ENCODE measurements at places on chromosomes 7 and 10.

DNA sequence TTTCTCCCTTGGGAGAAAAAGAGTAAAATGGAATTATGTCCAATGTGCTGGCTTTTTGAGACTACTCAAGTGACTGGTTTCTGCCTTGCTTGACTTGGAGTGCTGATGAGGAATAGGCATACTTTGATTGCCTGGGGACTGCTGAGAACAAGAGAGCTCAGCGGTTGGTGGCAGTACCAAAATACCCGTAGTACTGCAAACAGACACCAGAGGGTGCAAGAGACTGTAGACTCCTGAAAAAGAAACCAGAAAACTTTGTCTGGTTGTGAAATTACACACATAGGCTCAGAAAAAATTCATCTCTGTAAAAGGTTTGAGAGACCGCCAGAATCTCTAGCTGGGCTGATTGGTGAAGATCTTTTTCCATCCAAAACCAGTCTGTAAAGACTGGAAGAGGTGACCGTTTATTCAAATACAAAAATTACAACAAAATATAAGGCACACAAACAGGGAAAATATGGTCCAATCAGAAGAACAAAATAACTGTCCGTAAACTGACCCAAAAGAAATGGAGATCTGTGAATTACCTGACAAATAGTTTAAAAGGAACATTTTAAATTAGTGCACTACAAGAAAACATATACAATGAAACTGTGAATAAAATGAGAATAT is 18.5 kb downstream of the BICC1 start:
- peak; percentile 52 for DNase-seq

DNA sequence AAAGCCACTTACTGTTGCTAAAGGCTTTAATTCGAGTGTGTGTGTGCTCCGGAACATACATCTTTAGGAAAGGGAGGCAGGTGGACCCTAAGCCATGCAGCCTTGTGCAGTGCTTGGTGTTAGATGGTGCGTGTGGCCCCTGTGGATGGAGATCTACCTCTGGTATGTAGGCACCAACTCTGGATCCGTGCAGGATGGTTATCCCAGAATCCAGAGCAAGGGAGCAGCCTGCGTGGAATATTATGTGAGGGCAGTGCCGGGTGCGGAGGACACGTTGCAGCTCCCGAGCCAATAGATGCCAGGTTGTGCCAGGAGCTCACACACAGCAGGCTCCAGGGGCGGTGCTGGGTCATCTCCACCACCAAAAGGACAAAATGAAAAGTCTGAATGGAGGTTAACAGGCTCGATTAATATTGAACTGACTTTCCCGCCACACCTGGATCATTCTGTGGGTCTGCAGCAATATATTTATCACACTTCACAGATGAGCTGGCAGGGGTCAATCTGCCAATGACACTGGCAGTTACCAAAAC is 143.0 kb upstream of the NPS start:
- DNase-seq: no peak

- DNase-seq: no peak
Measured at GRCh38 chr7:156496865-156497264, 143.7 kb upstream of the RNF32 start.

DNA sequence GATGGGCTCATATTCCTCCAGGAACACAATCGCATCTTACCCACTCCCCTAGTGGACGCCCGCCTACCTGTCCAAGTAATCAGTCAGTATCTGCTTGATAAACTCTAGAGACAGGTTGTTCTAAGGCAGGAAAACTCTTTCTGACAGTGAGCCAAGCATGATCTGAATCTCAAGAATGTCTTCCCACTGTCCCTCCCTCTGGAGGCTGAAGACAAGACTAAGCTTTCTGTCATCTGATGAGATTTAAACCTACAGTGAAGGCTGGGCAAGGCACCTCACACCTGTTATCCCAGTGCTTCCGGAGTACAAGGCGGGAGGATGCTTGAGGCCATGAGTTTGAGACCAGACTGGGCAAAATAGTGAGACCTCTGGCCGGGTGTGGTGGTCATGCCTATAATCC is 586.6 kb downstream of the GALNT17 start:
- no peak for DNase-seq

DNA sequence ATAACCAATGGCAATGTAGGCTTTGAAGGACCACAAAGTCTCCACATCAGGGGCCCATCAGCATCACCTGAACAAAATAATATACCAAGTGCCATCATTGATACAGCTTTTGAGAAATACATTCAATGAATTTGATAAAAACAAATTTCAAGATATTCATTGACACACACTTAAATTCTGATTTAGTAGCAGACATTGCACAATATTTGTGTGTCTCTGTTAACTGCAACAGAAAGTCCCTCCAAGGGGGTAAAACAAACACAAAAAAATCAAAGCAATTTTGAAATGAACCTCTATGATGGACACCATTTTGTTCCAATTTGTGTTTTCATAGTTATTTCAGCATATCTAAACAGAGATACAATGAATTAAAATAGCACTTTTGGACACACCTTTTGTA is 86.8 kb upstream of the RSU1 start:
- DNase-seq: no peak

- DNase-seq: no peak
Measured at GRCh38 chr7:36441344-36442022, 51.8 kb downstream of the ANLN start.

- no peak for DNase-seq
Measured at GRCh38 chr10:6383096-6383812, 180.5 kb downstream of the PFKFB3 start.

GRCh38 chr10:125827133-125827532 is 3.8 kb downstream of the BCCIP start:
- DNase-seq: no peak

DNA sequence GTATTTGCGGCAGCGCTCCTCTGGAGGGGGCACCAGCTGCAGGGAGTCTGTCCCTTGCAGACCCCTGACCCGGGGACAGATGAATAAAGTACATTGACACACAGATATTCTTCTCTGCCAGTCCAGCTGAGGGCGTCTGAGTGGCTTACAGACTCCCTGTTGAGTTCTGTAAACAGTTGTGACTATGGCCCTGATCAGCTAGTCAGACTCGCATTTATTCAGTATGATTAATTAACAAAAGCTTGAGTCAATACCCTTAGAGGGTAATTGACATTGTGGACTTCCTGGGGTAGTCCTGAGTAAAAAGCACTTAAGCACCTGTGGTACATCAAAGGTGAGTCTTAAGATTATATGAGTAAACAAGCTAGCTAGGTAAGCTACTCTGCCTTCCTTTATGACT is 21.0 kb downstream of the ANKRD30A start:
- no peak for DNase-seq

DNA sequence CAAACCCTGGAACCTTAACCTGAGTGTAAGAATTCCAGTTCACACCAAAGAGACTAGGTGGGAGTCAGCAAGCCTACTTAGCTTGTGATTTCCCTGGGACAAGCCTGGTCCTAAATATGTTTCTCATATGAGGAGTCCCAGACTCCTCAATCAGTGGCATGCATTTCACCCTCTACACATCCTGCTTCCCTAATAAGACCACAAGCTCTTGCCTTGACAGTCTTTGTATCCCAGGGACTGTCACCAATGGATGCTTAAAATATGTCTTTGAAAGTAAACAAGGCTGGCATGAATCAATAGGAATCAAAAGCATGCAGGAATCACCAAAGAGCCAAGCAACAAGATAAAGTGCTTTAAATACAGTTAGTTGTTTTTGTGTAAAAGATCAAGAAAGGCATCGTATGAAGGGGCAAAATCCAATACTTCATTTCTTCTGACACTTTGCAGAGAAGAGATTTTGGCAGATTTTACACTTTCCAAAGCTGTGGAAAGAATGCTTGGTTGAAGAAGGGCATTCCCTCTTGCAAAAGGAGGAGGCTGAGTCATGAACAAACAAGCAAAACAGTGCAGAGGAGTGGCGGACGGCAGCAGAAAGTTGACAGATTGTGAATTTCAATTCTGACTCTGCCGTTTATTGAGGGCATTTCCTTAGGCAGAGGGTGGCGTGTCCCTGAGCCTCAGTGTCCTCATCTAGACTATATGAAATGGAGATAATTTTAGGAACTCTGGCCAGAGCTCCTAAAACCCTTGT is 8.5 kb upstream of the NFE2L3 start:
- no peak for DNase-seq

DNA sequence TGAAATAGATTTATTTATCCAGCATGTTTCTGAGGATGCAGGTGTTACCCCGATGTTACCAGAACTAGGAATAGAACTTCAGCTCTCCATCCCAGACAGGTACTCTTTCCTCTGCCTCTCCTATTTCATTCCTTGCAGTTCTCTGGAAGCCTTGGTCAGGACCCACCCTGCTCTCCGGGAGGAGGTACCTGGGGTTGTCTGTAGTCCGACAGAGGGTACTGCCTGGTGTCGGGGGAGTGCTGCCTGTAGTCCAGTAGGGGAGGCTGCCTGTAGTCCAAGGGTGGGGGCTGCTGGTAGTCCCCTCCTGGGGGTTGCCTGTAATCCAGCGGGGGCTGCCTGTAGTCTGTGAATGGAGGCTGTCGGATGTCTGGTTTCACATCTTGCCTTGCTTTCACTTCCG is 328.4 kb downstream of the PHTF2 start:
- DNase-seq: no peak

- no peak for DNase-seq
Measured at GRCh38 chr10:45673074-45673648, 589 bp upstream of the ZFAND4 start.

- no peak for DNase-seq
Measured at GRCh38 chr10:88848499-88848898, 3.1 kb downstream of the ANKRD22 start.

GRCh38 chr10:87626422-87626892 is 33.2 kb upstream of the PAPSS2 start:
- no peak for DNase-seq

Data from stimulated activated CD4-positive, alpha-beta T cell treated with anti-CD3 and anti-CD28 coated beads, Interleukin-2, amount 100 ng/mL, for 24 hours (primary cell).